Endothelial cell of umbilical vein (primary cell): ENCODE measurements at places on chromosomes 6 and 20.

DNA sequence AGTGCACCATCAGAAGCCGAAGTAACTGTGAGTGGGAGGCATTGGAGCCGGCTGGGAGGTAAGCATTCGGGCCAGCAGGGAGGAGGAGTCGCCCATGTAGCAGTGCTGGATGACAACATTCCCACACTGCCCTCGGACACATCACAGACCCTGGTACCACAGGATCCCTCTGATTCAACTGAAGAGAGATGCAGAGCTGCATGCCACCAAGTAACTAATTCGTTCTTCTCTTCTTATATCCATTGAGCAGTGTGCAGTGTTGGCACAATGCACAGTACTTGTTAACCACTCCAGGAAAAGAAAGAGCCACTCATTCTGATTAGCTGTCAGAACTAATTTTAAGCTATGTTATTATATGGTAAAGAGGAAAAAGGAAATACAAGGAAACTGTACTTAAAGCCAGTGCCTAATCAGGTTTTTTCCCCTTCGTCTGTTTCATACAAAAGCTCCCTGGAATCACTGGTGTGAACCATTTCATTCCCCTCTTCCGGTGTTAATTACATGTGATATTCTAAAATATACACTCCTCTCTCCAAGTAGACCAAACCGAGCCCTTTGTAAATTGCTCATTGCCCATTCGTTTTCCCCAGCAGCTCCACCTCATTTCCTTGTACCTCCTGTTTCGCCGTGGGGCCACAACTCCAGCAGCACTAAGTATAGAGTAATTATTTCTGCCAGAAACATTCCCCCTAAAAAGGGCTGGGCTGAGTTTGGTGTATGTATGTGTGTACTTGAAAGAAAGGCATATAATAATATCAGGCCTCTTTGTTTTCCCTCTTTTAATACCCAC, 32.4 kb upstream of the ADTRP start:
- DNase-seq, result no peak

DNA sequence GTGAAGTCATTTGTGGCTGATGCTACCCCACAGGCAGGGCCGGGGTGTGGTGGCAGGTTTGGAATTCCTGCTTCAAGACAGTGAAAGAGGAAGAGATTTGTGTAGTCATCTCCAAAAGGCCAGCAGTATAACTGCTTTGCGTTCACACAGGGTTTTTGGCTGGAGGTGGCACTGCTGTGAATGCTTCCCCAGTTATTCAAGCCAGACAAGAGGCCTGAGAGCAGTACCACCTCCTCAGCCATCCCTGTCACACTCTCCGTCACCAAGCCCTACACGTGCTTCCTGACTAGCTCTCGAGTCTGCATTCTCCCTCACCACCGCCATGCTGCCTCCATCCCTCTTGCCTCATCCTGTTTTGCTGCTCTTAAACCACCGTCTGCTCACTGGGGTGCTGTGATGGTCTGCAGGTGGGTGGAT, 23.9 kb downstream of the ARMC2 start:
- DNase-seq, result no peak

DNA sequence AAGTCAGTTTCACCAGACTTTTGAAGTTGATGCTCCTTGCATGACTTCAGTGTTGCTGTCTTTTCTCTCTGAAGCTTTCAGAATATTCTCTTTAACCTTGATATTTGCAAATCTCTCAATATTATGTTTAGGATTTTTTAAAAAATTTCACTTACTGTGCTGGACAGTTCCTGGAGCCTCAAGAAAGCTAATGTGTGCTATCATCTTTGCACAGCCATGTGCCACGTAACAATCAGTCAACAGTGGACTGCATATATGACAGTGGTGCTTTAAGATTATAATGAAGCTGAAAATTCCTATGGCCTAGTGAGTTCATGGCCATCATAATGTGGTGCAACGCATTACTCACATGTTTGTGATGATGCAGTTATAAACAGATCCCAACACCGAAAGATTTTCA, 59.1 kb upstream of the OGFRL1 start:
- DNase-seq, result no peak

GRCh38 chr20:33043731-33044181, 9.9 kb upstream of the BPIFB3 start:
- DNase-seq, result no peak
